HuH-7.5 (cell line): ENCODE measurements at places on chromosomes 6 and 20.

DNA sequence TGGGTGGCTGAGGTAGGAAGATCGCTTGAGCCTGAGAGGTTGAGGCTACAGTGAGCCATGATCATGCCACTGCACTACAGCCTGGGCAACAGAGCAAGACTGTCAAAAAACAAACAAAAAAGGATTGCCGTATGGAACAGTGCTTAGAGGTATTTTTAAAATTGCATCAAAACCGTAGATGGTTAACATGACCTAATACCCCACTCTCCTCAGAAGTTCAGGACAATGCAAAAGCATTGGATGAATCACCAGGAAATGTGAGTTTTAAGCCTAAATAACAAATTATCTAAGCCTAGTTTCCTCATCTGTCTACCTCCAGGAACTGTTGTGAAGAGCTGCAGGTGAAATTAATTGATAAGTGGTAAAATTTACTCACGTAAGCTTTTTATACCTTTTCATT lies 123.8 kb upstream of the ID4 start:
- DNase-seq: no peak

- DNase-seq: no peak
Measured at GRCh38 chr6:139449611-139450000, 75.2 kb upstream of the CITED2 start.

DNA sequence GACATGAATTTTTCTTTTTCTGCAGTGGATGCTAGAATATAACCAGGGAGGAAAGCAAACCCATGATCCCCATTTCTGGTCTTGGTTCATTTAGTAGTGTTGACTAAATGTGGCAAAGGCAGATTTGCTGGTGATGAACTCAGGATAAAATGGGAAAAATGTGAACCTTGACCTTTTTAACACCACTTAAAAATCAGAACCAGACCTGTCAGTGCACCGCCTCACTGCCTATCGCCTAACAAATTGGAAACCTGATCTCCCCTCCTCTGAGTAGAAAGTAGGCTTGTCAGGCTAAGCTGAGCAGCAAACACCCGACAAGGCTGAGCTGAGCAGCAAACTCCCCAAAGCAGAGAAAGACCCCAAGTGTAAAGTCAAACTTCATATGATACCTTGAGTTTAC lies 254.8 kb downstream of the FOXC1 start:
- DNase-seq: no peak

GRCh38 chr20:48115502-48115901 lies 330.2 kb upstream of the SULF2 start:
- DNase-seq: no peak

GRCh38 chr6:134752445-134752844 lies 197.5 kb downstream of the ALDH8A1 start:
- no peak for DNase-seq

- peak; percentile 55 for DNase-seq
Measured at GRCh38 chr6:27867051-27867944, 44.9 kb downstream of the OR2B2 start.

- no peak for DNase-seq
Measured at GRCh38 chr6:85125526-85125925, 324.4 kb upstream of the NT5E start.

GRCh38 chr20:5402903-5403531 lies 86.3 kb upstream of the PROKR2 start:
- peak; percentile 50 for DNase-seq

DNA sequence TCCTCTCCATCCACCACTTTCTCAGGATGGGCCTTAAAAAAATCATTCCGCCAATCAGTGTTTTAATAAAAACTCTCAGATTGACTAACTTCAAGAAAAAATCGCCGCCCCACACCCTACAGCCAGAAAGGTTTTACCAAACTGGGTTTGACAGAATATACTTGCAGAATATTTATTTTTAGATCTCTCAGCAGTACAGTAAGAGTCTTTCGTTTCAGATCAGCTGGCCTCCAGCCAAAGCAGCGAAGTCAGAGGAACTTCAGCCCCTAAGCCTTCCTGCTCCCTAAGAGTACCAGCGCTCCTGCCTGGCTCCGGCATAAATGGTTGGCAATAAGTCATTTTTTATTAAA lies 24.7 kb downstream of the TBC1D7 start:
- no peak for DNase-seq

DNA sequence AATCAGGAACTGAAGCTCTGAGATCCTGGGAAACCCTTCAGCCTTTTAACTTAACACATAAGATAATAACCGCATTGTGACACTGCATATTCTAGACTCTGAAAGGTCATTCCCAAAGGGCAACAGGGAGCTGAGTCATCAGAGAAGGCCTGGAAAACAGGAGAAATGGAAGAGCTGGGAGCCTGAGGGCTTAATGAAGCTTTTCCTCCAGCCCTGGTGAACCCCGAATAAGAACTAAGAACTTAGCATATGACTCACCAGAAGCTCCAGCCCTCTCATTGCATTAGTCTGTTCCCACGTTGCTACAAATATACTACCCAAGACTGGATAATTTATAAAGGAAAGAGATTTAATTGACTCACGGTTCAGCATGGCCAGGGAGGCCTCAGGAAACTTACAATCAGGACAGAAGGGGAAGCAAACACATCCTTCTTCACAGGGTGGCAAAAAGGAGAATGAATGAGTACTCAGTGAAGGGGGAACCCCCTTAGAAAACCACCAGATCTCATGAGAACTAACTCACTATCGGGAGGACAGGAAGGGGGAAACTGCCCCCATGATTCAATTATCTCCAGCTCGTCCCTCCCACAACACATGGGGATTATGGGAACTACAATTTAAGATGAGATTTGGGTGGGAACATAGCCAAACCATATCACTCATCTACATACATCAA lies 648.5 kb downstream of the TFAP2A start:
- DNase-seq: no peak

- no peak for DNase-seq
Measured at GRCh38 chr20:64037498-64038213, 1.7 kb downstream of the C20orf204 start.

DNA sequence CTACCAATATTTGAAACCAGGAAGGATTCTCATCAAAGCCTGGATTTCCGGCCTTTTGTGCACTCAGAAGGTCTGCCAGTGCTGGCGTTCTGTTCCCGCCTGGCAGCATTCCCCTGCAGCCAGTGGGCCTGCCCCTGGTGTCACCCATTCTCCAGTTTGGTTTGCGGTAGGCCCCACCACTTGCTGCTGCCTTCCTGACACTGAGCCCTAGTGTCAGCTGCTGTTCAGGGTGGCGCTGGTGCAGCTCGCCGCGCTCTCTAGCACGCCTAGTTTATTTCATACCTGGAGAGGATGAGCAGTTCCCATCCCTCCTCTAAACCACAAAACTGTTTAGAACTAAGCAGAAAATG lies 9.5 kb downstream of the NPEPL1 start:
- DNase-seq: no peak

DNA sequence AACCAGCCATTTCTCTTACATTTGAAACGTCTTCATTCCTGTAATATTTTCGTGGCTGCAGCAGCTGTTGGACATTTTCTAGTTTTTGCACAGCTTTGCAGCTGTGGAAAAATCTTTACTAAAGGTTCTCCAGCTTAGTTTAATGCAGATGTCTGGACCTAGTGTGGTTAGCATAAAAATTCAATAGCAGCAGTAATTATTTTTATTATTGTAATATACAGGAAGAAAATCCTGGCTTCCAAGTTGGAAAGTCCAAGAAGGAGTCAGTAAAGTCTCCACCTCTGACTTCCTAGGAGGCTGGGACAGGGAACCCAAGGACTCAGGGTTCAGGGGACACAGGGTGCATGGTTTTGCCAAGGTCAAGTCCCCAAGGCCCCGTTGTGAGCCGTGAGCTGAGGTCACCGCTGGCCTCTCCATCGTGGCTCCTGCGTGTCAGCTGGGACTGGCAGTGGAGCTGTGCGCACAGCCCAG lies 230.6 kb downstream of the FNDC1 start:
- DNase-seq: no peak

DNA sequence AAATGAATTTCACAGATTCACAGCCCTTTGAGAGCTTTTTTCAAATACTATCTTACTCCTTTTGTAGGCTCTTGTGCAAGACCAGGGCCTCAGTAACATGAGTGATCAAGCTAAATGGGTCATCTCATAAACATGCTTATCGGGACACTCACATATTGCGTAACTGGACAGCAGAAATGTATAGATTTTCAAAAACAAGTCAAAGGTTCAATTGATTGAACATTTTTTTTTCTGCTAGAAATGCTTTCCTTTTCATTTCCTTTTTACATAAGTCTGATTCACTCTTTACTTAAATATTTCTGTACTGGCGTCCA lies 8.7 kb upstream of the SALL4 start:
- peak; percentile 56 for DNase-seq

- no peak for DNase-seq
Measured at GRCh38 chr6:161100072-161100471, 108.5 kb downstream of the MAP3K4 start.

GRCh38 chr20:45323731-45324130 lies 15.6 kb upstream of the MATN4 start:
- DNase-seq: no peak

- no peak for DNase-seq
Measured at GRCh38 chr20:46035713-46036112, 6.7 kb downstream of the SLC12A5 start.

DNA sequence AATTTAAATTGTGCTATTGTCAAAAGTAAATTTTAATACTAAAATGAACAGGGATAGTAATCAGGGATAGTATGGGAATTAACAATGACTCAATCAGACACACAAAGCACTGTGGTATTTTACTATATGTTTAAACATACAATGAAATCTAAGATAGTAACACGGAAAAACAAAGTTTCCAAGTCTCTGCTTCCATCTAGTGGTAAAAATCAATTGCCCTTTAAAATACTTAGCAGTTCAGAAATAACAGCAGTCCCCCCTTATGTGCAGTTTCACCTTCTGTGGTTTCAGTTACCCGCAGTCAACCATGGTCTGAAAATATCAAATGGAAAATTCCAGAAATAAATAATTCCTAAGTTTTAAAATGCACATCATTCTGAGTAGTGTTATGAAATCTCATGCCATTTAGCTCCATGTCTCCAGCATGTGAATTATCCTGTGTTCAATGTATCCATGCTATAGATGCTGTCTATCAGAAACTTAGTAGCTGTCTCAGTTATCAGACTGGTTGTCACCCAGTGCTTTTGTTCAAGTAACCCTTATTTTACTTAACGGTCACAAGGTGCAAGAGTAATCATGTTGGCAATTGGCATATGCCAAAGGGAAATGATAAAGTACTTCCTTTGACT lies 58.5 kb downstream of the AHI1 start:
- DNase-seq: no peak

DNA sequence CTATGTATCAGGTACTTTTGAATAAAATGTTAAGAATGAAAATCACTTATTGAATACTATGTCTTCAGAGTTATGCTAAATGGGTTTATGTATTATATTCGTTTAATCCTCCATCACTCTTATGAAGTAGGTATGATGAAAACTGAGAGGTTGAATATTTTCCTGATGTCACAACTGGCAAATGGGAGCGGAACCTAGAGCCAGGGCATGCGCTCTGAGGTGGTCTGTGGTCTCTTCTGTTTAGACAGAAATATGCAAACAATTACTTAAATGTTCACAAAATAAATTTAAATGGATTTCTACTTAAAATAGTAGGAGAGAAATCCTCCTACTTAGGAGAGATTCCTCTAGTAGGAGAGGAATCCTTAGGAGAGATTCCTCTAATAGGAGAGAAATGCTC lies 21.3 kb upstream of the UTRN start:
- DNase-seq: no peak

GRCh38 chr6:169048865-169049205 lies 204.8 kb downstream of the THBS2 start:
- no peak for DNase-seq

GRCh38 chr6:92810913-92811312 lies 608.4 kb downstream of the EPHA7 start:
- DNase-seq: peak; percentile 4

GRCh38 chr6:79257381-79258205 lies 23.1 kb upstream of the HMGN3 start:
- no peak for DNase-seq

- peak; percentile 44 for DNase-seq
Measured at GRCh38 chr6:106799031-106799894, 169.9 kb downstream of the QRSL1 start.

DNA sequence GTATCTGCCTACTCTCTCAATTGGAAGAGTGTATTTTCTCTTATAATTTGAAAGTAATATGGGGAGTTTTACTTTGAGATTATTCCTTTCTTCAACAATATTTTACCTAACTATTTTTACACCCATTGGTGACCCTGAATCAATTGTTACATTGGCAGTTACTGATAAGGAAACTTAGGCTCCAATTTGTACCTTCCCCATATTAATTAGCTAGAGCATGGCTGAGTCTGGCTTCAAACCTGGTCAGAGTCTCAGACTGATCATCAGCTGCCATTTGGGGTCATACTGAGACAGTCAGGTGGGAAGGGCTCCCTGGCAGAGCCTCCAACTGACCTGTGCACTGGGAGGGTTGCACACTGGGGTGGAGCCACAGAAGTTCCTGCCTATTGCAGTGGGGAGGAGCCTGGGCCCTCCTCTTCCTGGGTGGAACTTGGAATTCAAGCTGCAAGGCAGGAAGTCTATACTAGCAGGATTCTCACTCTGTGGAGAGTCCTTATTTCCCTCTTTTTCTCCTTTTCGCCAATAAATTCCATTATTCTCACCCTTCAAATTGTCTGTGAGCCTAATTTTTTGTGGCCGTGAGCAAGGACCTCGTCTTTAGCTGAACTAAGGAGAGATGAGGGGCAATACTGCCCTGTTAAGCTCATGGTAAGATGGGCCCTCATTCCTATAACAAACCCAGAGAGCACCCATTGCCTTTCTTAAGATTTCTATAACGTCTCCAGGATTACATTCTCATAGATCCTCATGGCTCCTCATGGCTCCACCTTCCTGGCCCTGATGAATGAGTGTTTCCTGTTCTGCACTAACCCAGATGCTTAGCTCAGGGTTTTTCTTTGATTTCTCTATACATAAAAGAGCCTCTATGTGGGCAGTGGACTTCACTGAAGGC lies 285.1 kb downstream of the ADGB start:
- no peak for DNase-seq

GRCh38 chr6:119024111-119024510 lies 54.4 kb downstream of the FAM184A start:
- DNase-seq: no peak

GRCh38 chr6:166258854-166259276 lies 49.3 kb downstream of the PRR18 start:
- DNase-seq: no peak

DNA sequence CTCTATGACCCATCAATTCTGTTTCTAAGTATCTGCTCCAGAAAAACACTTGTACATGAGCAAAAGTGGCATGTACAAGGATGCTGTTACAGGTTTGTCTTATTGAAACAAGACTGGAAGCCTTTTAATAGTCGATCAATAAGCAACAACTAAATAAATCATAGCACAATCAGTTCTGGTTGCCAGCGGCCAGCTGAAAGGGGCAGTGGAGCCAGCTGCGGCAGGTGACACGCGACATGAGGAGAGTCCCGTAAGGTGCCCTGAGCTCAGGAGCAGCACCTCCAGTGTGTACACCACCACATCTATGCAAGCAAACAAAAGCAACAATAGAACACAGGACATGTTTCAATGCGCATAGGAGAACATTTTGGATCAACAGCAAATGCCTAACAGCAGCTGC lies 20.7 kb upstream of the NNAT start:
- no peak for DNase-seq

GRCh38 chr6:157760589-157761330 lies 62.3 kb upstream of the SNX9 start:
- no peak for DNase-seq

- no peak for DNase-seq
Measured at GRCh38 chr6:111628142-111628850, 22.6 kb upstream of the TRAF3IP2 start.

- DNase-seq: peak; percentile 88
Measured at GRCh38 chr20:63955281-63955826, 862 bp downstream of the UCKL1 start.
